ENCODE measurements at places on chromosomes 16 and 17.

GRCh38 chr17:35786941-35787432 lies 8.5 kb downstream of the MMP28 start:
- DNase-seq: no peak

- no peak for DNase-seq
These were observed 448.9 kb upstream of the ERCC4 start for GRCh38 chr16:13471036-13471435.

GRCh38 chr16:23964136-23964535 lies 128.4 kb downstream of the PRKCB start:
- DNase-seq: no peak

DNA sequence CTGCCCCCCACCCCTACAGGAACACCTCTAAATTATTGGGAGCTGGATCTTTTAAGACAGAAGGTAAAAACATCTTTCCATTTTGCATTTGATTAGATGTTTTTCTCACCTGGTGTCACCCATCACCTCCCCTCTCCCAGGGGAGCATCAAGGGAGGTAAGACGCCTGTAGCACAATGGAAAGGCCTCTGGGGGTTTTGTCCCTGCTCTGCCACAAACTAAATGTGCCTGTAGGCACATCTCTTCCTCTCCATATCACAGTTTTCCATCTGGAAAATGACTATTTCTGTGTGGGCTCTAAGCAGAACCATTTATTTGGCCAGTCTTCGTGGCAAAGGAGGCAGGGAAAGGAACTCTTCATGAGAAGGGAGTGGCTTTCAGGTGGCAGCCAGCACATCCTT lies 76.6 kb downstream of the GNAO1 start:
- DNase-seq: no peak

DNA sequence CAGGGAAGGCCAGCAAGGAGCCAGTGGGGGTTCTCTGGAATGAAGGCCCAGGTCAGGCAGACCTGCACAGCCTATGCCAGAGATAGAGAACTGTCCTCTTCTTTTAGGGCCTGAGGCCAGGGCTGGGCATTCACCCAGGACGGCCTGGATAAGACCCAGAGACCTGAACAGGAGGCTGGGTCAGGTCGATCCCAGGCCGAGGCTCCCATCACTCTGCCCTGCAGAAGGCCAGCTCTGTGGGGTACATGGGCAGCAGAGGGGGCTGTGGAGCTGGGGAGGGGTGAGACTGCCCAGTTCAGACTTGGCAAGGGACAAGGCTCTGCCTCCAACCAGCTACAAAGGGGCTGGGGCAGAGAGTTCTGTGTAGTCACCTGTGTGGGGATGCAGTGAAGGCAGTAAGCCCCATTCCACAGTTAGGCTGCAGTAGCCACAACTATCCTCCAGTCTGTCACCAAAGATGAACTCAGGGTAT lies 14.6 kb downstream of the HSD11B2 start:
- DNase-seq: no peak

- DNase-seq: no peak
These were observed 67.4 kb downstream of the SIAH1 start for GRCh38 chr16:48317614-48318315.

DNA sequence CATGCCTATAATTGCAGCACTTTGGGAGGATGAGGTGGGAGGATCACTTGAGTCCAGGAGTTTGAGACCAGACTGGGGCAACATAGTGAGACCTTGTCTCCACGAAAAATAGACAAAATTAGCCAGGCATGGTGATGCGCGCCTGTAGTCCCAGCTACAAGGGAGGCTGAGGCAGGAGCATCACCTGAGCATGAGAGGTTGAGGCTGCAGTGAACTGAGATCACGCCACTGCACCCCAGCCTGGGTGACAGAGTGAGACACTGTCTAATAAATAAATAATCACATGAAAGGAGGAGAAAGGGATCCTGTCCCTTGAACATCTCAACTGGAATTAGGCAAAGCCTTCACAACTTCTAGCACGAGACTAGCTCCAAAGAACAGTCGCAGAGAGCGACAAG lies 53.2 kb downstream of the TEKT5 start:
- DNase-seq: no peak

DNA sequence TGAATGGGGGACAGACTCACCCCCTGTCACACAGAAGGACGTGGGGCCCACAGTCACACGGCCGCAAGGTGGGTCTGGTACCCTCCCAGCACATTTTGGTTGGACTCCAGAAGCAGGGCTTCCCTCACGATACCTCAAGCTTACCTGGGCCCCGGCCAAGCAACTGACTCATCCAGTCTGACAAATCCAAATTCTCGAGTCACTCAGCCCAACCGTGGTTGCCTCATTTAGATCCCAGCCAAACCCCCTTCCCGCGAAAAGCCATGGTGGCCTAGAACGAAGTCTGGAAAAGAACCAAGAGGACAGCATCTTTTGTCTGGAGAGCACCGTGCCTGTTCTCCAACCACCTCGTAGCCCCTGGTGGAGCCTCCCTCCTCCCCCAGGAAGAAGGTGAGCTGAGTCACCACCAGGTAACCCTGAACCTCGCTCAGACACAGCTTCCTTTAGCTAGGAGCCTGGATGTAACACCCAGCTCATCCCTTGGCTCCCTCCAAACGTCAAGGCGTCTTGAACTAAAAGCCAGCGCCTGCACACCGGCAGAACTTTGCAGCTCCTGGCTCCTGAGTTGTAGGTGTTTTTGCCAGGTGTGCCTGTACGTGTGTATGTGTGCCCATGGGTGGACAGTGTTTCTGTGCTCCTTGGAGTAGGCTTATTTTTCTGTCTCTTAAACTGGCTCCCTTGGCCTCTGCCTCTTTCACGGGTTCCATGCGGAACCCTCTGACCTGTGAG lies 78.9 kb downstream of the CMIP start:
- DNase-seq: no peak

DNA sequence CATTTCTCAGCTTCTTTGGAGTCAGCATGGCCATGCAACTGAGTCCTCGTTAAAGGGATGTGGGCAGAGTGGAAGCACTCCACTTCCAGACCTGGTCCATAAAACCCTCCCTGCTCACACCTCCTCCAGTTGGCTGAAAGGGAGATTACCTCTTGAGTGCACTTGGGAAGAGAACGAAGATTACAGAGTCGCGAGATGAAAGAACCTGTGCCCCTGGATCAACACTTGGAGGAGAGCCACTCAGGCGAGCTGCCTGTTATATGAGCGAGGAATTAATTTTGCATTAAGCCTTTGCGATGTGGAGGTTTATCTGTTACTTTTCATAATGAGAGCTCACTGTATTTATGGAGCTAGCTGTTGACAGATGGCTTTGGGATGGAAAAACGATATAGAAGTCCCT lies 147.9 kb downstream of the MAF start:
- DNase-seq: peak; percentile 12

DNA sequence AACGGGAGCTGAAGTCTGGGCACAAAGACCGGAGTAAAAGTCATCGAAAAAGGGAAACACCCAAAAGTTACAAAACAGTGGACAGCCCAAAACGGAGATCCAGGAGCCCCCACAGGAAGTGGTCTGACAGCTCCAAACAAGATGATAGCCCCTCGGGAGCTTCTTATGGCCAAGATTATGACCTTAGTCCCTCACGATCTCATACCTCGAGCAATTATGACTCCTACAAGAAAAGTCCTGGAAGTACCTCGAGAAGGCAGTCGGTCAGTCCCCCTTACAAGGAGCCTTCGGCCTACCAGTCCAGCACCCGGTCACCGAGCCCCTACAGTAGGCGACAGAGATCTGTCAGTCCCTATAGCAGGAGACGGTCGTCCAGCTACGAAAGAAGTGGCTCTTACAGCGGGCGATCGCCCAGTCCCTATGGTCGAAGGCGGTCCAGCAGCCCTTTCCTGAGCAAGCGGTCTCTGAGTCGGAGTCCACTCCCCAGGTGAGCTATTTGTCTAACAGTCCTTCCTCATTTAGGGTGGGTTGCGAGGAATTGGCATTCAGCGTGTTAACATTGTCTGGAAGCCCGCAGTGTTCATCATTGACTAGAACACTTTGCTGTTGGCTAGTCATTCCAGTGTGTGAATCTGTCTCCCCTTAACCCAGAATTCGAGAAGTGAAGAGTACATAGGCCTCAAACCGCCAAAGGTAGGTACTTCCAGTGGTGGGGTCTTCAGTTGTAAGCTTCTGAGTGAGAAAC lies 1.5 kb downstream of the CDK12 start:
- DNase-seq: no peak

GRCh38 chr16:24920568-24920967 lies 74.8 kb downstream of the SLC5A11 start:
- no peak for DNase-seq

DNA sequence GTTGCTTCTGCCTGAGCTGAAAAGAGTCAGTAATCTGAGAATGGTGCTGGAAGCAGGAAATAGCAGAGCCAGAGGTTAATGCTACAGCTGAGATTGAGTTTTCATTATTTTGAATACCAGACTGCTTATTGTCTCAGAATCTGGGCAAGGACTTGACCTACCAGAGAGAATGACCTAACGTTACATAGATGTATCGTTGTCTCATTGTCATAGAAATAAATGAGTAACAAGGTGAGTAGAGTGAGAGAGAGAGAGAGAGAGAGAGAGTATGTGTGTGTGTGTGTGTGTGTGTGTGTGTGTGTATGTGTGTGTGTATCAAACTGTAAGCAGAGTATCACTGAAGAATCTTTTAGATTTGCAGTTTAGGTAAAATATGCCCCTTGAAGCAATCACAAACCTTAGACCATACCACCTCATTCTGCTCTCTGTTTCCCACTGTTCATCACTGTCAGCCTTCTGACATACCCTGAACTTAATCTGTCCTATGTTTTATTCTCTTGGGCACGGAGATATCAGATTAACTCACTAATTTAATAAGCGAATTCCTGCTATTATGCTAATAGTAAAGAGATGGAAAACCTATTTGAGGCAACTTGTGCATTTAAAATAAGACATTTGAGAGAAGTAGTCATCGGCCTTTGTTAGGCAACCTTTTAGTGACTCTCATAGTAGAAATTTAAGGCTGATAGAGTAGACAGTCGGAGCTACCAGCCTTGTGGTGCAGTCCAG lies 87.8 kb downstream of the CYB561 start:
- no peak for DNase-seq

DNA sequence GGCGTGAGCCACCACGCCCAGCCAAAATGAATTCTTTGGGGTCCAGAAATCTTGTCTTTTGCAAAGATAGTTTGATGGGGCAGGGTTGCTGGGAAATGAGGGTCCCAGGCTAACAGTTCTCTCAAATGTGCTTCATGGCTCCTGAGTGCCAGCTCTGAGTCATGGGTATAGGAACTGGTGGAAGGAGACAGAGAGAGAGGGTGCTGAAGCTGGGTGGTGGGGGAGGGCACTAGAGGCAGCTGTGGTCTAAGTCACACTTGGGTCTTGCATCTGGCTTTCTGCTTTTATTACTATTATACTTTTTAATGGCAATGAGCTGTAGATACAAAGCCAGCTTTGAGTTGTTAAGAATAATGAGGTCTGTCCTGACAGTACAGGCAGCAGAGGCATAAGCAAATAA lies 54.6 kb downstream of the PRKCA start:
- no peak for DNase-seq
